Frontal cortex (tissue), 4 donors: ENCODE measurements at places on chromosomes 1 and 21. TPM values are rescaled to one million over a fixed set of nuclear protein-coding genes. Genes with fewer than 3 reads are reported as not detected.

DNA sequence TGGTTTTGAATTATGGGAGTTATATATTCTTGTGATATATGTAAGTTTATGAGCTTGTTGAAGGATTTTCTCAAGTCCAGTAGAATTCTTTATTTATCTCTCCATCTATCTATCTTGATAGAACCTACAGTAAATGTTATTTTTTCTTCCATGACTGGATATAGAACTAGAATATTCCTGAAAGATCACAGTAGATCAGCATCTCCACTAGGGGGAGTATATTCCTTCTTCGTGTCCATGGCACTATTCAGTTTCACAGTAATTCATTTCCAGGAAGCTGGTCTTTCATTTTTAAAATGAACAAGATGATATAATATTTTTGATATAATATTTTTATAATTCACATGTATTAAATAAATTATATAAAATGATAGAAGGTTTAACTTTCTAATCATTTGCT lies 18.8 kb downstream of the TMPRSS15 start:
- no peak for DNase-seq

GRCh38 chr1:77399250-77400086 lies 117.6 kb downstream of the AK5 start:
- no peak for DNase-seq

DNA sequence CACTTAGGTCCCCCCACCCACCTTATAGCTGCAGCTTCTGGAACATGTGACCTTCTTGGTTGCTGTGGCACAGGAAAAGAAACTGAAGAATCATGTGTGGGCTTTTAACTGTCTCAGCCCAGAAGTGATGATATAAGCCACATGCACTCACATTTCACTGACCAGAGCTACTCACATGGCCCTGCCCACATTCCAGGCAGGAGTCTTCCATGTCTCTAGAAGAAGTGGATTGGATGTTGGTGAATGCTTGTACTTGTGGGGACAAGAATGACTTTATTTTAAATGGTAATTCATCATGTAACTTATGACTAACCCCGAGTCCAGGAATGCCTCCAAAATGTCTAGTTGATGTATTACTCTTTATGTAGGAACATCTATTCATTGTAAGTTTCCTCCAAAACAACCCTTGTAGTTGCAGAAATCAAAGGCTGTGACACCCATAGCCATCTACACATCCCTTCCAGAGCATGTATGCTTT lies 15.8 kb upstream of the CAMK1G start:
- no peak for DNase-seq

- no peak for DNase-seq
Observed at GRCh38 chr1:86640161-86640670, 64.2 kb upstream of the SH3GLB1 start.

DNA sequence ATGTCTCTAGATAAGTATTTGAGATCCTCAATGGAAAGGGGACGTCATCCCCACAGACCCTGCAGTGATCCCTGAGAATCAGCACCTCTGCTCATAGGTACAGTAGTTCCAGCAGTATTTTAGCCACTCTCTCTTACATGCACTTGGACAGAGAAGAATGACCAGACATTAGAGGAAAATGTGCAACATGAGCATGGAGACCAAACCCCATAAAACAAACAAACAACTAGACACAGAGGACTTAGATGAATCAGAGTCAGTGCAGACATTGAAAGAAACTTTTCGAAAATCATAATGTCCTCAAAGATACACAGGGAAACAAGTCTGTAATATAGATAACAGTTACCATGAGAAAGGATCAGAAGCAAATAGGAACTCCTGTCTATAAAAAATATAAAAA lies 108.2 kb downstream of the LYPLAL1 start:
- no peak for DNase-seq

- DNase-seq: no peak
Observed at GRCh38 chr21:37136261-37136660, 63.2 kb downstream of the TTC3 start.

- no peak for DNase-seq
Observed at GRCh38 chr1:30325085-30325935, 398.1 kb downstream of the MATN1 start.

Gene ITLN2
- total RNA-seq: not detected

Gene NOS1AP
- total RNA-seq: 4.9 TPM

DNA sequence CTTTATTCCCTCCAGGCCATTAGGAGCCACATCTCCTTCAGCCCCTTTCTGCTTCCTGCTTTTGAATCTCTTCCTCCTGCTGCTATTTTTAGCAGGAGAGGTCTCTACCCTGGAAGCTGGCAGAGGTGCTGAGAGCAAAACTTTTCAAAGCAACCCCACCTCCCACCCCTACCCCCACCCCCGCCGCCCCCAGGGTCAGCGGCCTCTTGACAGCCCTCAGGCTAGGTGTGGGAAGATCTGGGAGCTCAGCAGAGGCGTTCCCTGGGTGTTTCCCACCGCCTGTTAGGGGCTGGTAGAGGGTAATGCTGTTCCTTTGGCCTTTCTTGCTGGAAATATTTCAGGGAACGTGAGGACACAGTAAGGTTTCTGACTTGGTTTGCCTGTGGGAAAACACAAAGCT lies 112.5 kb upstream of the CACHD1 start:
- DNase-seq: no peak

DNA sequence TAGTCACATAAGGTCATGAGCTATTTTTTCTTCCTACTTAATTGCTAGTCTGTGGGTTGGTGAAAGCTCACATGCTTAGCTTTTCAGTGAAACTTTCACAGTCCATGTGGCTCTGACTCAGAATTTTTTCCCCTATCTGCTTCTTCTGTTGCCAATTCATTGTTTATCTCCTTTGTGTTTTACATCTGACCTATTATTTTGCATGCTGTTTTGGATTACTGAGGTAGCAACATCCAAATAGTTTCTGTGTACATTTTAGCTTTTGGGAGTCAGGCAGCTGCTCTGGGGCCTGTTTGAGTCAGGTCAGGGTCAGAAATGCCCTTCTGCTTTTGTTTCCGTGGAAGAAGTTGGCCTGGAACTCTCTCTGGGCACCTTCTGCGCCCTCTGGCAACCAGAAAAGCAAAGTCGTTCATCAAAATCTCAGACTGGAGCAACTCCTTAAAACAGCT lies 40.0 kb downstream of the ROR1 start:
- no peak for DNase-seq

Gene ASH1L
- 56.7 TPM for total RNA-seq

- no peak for DNase-seq
Observed at GRCh38 chr1:161244888-161245287, 6.9 kb upstream of the NR1I3 start.

DNA sequence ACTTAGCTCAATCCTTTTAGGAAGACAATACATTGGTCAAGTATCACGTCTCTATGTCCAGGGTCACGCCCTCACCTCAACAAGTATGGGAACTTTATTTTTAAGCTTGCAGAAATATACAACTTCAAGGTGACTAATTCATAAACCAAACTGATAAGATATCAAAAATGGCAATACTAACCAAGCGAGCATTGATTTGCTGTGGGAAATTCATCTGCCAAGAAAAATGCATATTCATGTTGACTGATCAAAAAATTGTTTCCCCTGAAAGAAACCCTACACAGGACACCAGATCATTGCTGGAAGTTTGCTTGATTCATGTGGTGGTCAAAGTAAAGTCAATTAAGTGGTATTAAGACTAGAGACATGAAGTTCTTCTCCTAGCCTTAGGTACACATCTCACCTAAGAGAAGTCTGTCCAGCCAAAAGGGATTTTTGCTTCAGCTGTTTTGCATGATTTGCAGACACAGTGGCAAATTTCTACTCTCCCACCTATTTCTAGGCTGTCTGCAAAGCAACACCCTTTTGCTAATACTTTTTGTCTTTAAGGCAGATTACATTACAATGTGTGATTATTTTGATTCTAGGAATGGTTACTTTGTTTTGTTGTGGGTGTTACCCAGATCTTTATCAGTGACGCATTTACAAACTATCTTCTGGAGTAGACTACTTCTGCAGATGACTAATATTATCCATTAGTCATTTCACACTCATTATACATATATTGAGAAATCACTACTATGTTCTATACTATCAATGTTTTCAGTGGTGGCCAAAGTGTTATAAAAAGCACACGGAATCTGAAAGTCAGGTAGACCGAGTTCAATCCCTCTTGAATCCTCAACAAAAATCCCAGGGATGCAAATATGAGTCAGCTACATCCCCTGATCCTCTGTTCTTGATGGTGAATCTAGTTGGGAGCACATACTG lies 12.4 kb downstream of the SAMSN1 start:
- DNase-seq: no peak

DNA sequence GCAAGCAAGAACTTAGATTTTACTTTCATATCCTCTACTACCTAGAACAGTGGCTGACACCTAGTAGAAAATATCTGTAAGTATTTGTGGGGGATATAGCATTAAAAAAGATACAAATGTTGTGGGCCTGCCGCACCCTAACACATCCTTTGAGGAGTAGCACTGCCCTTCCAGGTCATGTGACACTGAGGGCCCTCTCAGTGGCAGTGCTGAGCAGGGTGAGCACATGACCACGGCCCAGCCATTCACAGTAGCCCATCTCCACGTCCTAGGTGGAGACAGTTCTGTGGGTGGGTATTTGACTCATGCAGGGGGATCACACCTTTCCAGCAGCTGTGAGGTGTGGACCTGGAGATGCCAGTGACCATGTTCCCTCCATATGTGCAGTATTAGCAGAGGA lies 108.9 kb downstream of the OMA1 start:
- DNase-seq: no peak

DNA sequence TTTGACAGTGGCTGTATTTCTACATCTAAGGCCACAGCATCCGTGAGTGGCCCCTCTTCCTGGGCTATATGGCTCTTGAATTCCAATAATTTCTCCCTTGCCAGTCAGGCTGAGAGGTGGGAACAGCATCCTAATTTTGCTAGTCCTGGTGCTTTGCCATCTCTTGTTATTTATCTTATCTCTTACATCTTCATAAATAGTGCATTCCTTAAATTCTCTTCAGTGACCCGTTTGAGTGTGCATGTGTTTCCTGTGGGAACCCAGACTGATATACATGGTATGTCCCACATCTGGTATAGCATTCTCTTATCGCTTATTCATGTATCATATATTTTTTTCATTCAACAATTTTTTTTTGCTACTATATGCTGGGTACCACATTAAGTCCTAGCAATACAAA lies 9.9 kb downstream of the S100A11 start:
- DNase-seq: no peak

DNA sequence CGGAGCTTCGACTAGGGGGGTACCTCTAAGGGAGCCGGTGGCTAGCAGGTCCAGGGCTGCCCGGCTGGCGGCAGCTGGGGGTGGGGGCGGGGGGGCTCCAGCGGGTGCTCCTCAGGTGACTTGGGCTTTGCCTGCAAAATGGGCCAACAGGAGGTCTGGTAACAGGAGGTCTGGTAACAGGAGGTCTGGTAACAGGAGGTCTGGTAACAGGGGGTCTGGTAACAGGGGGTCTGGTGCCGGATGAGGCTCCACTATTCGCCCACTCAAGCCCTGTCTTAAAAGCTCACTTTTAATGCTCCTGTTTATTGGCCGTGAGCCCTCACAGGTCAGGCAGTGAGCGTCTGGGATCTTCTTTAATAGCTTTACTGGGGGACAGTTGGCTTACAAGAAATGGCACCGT lies 40.4 kb upstream of the ACTRT2 start:
- DNase-seq: no peak

Gene WDR64
- not detected for total RNA-seq

DNA sequence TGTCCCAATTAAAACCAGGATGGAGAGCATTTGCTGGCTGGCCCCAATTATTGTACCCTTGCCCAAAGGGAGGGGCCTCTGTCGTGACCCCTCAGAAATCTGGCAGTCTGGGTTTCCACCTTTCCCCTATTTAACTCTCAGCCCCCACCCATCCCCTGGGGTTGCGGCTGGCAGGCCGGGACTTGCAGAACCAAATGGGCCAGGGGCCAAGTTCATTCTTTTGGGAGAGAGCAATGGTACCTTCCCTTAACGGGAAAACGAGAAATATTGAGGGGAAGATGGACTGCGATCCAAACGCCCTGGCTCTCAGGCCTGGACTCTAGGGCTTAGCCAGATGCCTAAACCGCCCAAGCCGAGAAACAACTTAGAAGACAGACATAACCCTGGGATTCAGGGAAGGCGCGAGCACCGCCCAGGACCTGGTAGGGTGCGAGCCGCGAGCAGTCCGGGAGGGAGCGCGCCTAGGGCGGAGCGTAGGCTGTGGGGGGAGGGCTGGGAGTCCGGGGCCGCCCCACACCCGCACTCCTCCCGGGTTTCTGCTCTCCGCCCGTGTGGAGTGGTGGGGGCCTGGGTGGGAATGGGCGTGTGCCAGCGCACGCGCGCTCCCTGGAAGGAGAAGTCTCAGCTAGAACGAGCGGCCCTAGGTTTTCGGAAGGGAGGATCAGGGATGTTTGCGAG lies at the start of gene SLC27A3:
Gene SLC27A3, plus strand, starts transcription at position 628 of the 678 bp plus-strand sequence. CDS start 91 bp downstream, outside the sequence.
- peak; percentile 76 for DNase-seq

Gene MIS18A
- total RNA-seq: 6.9 TPM

Gene RIMKLA
- total RNA-seq: 31.4 TPM

DNA sequence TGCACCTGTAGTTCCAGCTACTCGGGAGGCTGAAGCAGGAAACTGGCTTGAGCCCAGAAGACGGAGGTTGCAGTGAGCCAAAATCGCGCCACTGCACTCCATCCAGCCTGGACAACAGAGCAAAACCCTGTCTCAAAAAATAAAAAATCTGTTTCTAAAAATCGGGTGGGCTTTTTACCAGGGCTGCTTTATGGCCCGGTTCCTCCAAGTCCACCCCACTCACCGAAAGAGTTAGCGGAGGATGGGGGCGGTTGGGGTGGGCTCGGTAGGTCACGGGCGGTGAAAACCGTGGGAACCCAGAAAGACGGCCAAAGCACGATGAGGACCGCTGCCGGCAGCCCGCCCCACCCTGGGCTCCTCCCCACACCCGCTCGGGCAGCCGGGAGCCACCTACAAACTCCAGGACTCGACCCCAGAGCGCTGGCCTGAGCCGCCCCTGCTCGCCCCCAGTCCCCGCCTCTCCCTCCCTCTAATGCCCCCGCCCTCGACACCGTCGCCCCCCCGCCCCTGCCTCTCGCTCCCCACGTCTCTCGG lies 846 bp upstream of the PER3 start:
- DNase-seq: peak; percentile 76

GRCh38 chr1:189205863-189206262 lies 1271.8 kb downstream of the BRINP3 start:
- no peak for DNase-seq

Gene KIAA1614
- 5.7 TPM for total RNA-seq

DNA sequence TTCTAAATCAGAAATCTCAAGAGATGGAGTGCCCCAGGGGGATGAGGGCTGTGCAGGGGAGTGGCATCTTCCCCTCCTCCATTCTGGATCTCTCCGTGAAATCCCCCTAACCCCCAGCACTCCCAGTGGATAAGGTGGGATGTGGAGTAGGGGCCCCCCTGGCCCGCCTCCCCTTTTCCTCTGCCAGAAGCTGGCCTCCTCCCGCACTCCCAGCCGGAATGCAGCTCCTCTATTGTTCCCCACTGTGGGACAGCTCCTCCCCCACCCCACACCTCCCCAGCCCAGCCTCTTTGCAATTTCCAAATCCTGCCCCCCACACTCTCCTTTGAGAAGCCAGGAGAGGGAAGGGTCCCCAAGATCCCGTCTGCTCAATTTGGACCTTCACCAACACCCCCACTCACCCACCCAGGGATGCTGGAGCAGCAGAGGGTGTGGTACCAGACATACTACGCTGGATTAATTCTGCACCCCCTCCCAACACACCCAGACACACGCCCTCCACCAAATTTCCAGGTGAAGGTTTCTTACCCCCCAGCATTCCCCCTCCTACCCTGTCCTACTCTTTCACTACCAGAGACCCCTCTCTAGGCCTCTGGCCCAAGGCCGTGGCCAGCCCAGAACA lies 1.9 kb downstream of the MEX3A start:
- DNase-seq: no peak
